Central memory CD4-positive, alpha-beta T cell (primary cell): ENCODE measurements at places on chromosomes 6 and 20.
A peak's percentile ranks its signal among the peaks of the same experiment; 100 is the strongest.

GRCh38 chr6:40323881-40324634 lies 263.1 kb downstream of the LRFN2 start:
- DNase-seq: no peak

DNA sequence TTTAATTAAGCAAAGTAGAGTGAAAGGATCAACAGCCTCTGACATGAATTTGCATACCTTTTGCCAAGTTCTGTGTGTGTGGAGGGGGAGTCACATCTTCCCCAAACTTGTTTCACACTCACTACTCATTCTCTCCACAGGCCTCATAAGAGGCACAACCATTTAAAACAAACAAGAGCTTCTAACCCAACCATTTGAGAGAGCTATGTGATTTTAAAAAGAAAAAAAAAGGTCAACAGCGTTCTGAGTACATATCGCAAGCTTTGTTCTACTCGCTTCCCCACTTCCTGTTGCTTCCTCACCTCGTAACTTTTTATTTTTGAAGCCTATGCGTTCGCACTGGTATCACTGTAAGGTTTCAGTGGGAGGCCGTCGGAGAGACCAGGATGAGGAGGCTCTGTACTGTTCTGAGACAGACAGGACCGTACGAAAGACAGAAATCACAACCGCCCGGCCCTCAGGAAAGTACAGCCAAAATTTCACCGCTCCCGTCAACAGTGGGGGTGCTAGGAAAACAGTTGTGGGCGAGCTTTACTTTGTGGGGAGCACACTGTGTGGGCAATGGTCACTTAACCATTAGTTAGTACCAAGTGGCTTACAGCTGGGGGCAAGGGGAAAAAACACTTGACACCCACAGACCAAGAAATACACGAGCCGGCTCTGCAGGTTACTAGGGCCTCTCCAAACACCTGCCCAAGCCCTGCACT lies 61.3 kb downstream of the TRERF1 start:
- DNase-seq: peak; percentile 72

GRCh38 chr6:35184580-35185301 lies 29.0 kb upstream of the SCUBE3 start:
- DNase-seq: no peak

DNA sequence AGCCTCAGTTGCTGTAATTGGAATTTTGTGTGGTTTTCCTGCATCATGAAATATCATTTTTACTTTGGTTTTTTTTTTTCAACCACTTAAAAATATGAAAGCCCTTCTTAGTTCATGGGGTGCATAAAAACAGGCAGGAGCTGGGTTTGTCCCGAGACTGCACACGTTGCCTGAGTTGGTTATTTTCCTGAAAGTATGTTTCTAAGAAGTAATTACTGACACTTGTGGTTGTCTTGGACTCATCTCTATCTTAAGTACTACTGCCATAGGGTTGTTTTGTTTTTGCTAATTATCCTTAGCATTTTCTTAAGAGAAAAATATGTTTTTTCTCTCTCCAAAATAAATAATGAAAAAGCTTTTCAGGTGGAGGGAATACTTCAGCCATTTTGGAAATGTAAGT lies 40.1 kb downstream of the FAM120B start:
- DNase-seq: no peak

GRCh38 chr20:47209982-47210381 lies 146.5 kb downstream of the ZMYND8 start:
- DNase-seq: no peak

GRCh38 chr6:40754461-40755045 lies 167.4 kb upstream of the LRFN2 start:
- no peak for DNase-seq

- no peak for DNase-seq
Measured at GRCh38 chr6:117776441-117776840, 101.2 kb downstream of the NUS1 start.

- DNase-seq: no peak
Measured at GRCh38 chr6:36180126-36180525, 16.4 kb upstream of the BRPF3 start.

- DNase-seq: no peak
Measured at GRCh38 chr6:113690281-113691259, 166.6 kb upstream of the MARCKS start.

DNA sequence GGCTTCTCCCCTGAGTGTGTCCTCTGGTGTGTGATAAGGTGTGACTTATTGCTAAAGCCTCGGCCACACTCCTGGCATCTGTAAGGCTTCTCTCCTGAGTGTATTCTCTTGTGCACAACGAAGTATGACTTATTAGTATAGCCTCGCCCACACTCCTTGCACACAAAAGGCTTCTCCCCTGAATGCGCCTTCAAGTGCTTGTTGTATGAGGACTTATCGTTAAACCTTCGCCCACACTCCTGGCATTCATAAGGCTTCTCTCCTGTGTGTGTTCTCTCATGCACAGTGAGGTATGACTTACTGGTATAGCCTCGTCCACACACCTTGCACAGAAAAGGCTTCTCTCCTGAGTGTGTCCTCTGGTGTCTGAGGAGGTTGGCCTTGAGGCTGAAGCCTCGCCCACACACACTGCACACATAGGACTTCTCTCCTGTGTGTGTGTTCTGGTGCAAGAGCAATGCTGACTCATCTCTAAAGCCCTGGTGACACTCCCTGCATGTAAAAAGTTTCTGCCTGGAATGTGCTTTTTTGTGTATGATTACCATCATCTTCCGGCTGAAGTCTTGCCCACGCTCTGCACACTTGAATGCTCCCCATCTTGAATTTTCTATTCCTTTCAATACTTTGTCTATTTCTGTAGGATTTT lies 20.4 kb downstream of the ZNF337 start:
- no peak for DNase-seq

- DNase-seq: no peak
Measured at GRCh38 chr20:62578294-62578897, 63.9 kb upstream of the SLCO4A1 start.

DNA sequence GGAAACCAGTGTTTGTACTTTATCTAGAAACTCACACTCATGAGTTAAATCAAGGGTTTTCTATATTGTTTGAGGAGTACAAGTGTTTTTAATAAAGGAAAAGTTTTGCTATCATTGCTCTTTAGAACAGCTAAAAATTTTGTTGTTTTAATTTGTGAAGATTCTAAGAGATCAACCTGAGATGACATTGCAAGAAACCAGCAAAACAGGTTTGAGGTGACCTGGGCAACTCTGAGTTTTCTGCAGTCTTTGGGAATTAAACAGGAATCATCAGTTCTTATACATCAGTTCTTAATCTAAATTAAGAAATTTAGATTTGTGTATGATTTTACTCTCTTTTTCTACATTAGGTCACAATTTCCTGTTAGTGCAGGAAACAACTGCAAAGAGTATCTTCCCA lies 114.5 kb downstream of the JAG1 start:
- no peak for DNase-seq

GRCh38 chr20:12775041-12775440 lies 233.7 kb upstream of the SPTLC3 start:
- no peak for DNase-seq

GRCh38 chr6:107600936-107601335 lies 111.0 kb downstream of the SOBP start:
- DNase-seq: no peak
